T-helper 1 cell (primary cell): ENCODE measurements at places on chromosomes 6 and 20.

DNA sequence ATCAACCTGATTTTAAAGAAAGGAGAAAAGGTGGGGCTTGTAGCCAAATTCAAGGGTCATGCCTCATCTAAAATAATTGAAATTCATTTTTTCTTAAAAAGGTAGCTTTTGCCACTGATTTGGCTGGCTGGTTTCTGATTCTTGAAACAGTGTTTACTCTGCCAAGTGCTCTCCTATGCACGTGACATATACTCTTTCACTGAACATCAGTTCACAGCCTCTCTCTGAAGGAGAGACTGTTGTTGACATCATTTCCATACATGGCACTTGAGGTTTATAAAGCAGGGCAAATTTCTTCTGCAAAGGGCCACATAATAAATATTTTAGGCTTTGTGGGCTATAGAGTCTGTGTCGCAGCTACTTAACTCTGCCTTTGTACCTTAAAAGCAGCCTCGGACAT, 40.4 kb upstream of the DOK5 start:
- no peak for DNase-seq

DNA sequence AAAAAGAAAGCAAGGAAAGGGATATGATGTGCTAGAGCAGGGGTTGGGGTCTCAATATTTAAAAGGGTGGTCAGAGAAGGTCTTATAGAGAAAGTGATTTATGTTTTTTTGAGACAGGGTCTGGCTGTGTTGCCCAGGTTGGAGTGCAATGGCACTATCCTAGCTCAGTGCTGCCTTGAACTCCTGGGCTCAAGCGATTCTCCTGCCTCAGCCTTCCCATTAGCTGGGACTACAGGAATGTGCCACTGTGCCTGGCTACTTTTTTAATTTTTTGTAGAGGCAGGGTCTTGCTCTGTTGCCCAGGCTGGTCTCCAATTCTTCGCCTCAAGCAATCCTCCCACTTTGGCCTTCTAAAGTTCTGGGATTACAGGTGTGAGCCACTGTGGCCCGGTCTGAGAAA, 433.3 kb downstream of the CDC5L start:
- DNase-seq: no peak

DNA sequence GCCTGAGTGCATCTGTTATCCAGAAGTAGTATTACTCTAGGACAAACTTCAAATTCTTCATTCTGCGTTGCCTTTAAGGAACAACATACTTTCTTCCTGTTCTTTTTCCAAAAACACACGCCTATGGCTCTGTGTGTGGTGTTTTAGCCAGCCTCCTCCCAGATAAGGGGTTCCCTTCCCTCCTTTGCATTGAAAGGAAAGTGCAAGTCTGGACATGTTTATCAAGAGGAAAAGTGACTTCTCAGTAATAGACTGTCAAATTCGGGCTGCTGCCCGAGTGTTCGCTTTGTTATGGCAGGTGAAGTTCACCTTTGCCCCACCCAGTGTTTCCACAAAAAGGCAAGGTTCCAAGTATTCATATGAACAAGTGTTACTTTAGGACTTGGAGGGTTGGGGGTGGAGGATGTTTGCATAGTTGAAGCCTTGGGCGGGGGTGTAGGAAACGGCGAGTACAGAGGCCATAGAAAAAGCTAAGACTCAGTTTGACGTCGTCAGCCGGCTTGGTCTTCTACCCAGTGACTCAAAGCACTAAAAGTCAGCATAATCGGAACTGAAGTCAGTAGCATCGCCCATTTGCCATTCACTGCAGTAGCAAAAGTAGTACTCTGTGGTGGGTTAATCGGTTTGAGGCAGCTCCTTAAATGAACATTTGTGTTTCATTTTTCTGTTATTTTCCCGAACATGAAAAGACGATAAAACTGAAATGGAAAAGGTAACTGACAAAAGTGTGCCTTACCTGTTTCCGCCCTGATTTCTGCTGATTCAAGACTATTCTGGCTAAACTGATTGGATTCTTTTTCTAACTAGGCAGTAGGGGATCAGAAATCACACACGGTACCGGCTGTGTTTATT, 12.5 kb downstream of the PRDM1 start:
- peak; percentile 62 for DNase-seq

DNA sequence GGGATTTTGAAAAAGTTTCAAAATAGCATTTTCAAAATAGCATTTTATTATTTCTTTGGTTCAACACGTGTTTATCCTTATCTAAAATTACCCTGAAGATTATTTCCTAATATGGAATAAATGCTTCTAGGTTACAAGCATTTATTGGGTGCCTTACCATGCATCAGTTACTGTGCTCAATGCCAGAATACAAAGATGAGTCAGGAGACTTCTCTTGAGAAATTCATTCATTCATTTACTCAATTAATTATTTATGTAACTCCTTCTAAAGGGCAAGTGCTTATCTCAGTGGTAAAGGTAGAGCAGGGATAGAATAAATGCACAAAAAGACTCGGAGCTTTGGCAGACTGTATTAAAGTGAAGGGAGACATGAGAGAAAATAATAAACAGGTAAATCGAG, 150.1 kb upstream of the PDE7B start:
- DNase-seq: no peak

DNA sequence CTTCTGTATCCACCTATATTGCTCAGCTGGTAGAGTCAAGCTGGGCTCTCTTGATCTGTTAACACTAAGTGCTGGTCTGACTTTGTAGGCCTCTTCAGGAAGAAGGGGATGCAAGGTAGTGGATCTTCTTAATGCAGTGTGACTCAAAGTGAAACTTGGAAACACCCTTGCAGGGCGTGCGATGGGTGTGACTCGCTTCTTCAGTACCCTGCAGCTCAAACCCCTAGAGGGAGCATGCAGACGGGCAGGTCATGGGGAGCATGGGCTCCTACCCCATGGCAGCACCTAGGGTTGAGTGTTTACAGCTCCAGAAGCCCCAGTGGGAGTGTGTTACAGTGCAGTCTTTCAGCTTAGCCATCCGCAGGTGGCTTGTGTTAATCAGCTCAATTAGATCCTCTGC, 757 bp upstream of the SAMD3 start:
- peak; percentile 46 for DNase-seq
